Stimulated activated CD8-positive, alpha-beta memory T cell treated with anti-CD3 and anti-CD28 coated beads, Interleukin-7, amount 100 ng/mL, for 24 hours (primary cell): ENCODE measurements at places on chromosomes 3 and 15.

DNA sequence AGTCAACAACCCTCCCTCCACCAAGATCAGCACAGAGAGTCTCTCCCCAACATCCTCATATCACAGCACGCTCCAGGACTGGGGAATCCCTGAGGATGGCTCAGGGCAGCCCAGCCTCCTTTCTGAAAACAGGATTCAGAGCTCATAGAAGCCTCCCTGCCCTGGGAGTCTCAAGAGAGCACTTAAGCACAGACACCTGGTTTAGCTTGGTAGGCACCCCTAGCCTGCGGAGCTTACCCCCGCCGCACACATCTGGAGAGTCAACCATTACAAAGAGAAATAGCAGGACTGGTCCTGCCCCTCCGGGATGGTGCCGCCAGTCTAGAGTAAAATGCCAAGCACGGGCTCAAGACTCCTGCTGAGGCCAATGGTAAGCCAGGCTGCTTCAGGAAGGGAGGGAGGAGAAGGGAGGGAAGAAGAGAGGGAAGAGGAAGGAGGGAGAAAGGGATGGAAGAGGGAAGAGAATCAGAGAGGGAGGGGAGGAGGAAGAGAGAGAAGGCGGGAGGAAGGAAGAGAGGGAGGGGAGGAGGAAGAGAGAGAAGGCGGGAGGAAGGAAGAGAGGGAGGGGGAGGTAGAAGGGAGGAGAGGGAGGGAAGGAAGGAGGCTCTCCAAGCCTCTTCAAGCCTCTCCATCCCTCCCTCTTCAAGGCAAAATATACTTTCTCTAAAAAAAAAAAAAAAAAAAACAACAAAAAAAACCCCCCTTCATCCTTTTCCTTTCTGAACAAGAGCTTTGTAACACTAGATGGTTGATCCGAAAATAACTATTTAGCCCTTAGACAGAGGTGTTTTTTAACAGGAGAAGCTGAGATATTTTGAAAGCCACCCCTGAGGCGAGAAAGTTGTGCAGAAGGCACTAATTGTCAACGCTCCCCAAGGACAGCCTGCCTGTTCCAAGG is 278.6 kb upstream of the TLE3 start:
- no peak for DNase-seq

DNA sequence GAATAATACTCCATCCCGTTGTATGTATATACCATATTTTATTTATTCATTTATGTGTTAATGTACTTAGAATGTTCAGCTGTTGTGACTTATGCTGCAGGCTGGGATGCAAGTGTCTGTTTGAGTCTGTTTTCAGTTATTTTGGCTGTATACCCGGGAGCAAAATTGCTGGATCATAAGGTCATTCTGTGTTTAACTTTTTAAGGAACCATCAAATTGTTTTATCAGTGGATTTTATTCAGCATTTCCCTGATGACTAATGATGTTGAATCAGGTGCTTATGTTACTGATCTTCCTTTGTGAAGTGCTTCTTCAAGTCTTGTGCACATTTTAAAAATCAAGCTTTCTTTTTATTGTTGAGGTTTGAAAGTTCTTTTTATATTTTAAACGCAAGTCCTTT is 118.1 kb downstream of the SLC25A26 start:
- no peak for DNase-seq

GRCh38 chr3:107416138-107416537 is 38.9 kb downstream of the CCDC54 start:
- no peak for DNase-seq

DNA sequence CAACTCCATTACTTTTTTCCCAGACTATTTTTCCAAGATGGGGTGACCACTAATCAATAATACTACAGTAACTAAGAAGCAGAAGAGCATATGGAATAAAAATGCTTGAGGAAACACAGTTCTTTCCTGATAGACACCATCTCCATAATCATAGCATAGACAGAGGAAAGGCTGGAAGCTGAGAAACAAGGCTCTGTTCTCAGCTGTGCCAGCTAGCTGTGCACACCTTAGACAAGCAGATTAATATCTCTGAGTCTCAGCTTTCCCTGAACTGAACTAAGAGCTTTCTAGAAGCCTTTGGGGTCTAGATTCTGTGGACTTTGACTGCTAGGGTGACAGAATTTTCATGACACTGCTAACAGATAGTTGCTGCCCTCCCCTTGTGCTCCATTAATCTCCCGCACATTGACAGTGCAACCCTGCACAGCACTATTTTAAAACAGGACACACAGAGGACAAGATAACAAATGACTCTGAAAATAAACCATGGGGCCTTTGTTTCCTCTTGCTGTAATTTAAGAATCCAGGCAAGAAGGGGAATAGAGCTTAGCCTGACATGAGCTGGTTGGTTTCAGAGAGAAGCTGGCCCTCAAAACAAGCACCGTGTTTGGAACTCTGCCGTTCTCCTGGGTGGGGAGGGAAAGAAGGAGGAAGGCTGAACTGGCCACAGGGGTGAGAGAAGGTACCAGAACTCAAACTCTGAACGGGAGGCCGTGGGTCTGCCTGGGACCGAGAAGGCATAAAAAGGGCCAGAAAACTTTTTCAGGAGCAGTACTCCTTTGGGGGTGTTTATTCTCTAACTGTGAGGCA is 67.4 kb downstream of the ATP13A5 start:
- no peak for DNase-seq

DNA sequence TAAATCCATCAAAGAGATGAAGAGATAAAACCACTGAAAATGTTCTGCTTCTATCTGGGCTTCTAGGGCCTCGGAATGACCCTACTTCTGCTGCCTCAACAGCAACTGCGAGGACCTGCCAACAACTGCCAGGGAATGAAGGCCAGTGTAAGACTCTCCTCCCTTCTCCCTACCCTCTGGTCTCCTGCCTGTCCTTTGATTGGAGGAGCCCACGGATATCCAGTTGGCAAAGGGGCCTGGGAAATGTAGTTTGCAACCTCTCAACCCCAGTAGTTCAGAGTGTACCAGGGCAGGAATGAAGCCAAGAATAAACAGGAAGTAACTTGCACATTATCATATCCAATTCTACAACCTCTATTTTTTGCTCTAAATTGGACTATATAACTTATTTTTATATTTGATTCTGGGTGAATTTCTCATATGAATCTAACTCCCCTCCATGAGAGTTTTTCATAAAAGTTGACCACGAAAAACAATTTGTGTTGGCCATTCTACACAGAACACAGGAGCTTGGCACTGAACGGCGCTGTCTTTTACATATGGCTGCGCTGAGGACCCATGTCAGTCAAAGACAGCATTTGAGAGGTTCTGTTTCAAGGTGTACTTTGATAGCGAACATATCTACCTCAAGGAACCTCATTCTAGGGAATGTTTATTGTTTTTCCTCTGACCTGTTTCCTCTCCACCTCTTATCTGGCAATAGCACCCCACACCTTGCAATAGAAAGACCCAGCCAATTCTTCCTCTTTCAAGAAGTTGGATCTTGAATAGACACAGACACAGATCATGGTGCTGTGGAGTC is 91.1 kb upstream of the RNF7 start:
- DNase-seq: no peak
